Naive thymus-derived CD4-positive, alpha-beta T cell (primary cell): ENCODE measurements at places on chromosomes 16 and 17.

GRCh38 chr16:70434484-70435260, 4.2 kb downstream of the ST3GAL2 start:
- no peak for DNase-seq

- no peak for DNase-seq
These were observed 304.8 kb downstream of the MAF start for GRCh38 chr16:79295746-79296145.

DNA sequence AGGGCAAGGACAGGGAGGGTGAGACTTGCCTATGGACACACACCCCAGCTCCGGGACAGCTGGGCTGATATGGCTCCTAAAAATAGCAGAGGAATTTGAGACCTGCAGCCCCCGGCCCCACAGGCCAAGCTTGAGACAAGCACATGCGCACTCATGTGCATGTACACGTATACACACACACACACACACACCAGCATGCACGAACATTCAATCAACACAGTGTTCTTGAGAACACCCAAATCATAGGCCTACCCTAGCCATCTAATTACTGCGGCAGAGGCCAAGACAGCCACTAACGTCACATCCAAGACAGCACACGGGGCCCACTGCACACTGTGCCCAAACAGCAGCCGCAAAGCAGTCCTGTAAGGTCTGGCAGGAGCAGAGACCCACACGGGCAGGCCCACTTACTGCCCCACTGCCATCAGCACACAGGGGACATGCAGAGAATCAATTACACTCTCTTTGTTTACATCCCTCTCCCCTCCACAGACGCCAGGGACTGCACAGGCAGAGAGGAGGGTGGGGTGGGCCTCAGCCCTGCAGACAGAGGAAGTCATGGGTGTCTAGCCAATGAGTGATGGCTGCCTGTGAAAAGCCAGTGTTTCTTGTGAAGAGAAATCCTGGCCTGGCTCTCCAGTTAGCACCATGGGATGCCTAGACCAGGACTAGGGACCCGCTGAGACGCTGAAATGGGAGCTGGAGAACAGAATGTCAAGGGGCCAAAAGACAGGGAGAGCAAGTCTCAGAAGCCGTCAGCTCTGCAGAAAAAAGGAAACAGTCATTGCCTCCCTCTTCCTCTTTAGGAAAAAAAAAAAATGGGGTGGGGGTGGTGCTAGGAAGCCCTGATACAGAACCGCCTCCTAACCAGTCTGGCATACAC, 39.3 kb downstream of the MYO18A start:
- peak; percentile 65 for DNase-seq

DNA sequence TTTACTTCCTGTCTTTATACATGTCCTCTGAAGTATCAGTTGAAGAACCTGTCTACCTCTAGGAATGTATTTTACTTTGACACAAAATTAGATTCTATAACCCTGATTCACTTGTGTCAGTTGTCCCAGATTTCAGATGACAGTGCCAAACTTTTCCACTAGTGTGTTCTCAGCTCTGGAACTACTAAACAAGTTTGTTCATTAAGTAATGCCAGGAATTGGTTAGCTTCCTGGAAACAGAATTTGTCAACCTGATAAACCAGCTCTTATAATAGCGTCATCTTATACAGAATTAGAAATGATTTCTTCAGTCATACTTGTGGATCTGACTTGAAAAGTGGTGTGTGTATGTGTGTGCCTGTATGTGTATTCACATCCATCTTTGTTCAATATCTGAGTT, 7.4 kb downstream of the MAP3K3 start:
- DNase-seq: no peak

- no peak for DNase-seq
These were observed 18.7 kb upstream of the ARHGAP17 start for GRCh38 chr16:25033852-25034251.

- DNase-seq: no peak
These were observed 18.1 kb downstream of the SPOP start for GRCh38 chr17:49659661-49660382.

- DNase-seq: no peak
These were observed 40.9 kb downstream of the USP10 start for GRCh38 chr16:84740596-84741116.

DNA sequence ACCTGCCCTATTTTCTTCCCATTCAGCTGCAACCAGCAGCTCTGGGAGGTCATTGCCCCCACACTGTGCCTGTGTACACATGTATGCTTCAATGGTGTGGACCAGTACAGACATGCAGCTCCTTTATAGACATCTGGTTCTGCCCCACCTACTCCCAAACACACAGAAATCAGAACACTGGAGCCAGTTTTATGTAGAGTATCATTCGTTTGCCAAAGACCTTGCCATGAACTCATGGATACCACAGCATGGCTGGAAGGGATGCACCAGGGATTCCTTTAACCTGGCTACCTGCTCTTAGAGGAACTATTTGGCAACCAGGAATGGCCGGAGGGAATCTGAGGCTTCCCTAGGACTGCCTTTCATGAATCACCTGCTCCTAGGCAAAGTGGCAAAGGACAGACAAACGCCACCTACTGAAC, 60.4 kb downstream of the ZFHX3 start:
- no peak for DNase-seq

- no peak for DNase-seq
These were observed 19.7 kb downstream of the ST6GALNAC2 start for GRCh38 chr17:76565728-76566612.

- DNase-seq: no peak
These were observed 1.5 kb downstream of the MFSD6L start for GRCh38 chr17:8797621-8798175.

- DNase-seq: no peak
These were observed 160.6 kb downstream of the CCT6B start for GRCh38 chr17:34800661-34801060.

DNA sequence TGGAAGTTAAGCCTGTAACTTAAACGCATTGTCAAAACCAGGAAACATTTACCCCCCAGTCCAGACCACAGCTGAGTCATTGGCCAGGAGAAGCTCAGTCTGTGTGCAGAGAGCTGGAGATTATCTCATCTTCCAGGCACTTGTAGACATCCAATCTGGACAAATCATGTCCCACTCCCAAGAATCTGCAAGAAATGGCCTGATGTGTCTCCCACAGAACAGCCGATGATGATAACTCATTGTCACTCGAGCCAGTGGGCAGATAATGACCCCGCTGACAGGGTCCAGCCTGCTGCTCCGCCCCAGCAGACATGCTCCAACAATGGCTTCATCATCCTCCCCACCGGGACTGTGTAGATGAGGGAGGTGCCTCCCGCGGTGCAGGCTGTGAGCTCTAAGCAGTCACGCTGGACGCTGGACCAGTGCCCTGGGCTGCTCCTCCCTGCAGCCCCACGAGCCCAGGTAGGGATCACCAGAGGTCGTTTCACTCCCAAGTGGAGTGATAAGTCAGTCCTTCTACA, 322.5 kb downstream of the C16orf95 start:
- DNase-seq: no peak

GRCh38 chr16:55898592-55898991, 23.4 kb upstream of the CES5A start:
- DNase-seq: no peak

- DNase-seq: no peak
These were observed 240.0 kb upstream of the ZFHX3 start for GRCh38 chr16:73287859-73288405.
